ENCODE measurements at places on chromosomes 5 and 9. TPM values are rescaled to one million over a fixed set of nuclear protein-coding genes. Genes with fewer than 3 reads are reported as not detected.

AGTPBP1 gene
- 85.2 TPM for total RNA-seq

FBXL7 gene
- not detected for total RNA-seq

PTGR1 gene
- total RNA-seq, result 2.4 TPM

F2RL2 gene
- total RNA-seq, result 260 TPM

LYRM7 gene
- 5.2 TPM for total RNA-seq

TEX48 gene
- not detected for total RNA-seq

DRD1 gene
- not detected for total RNA-seq

SH3TC2 gene
- not detected for total RNA-seq

DCAF12 gene
- total RNA-seq, result 50.6 TPM

CTNNAL1 gene
- 95.8 TPM for total RNA-seq

ST6GALNAC6 gene
- total RNA-seq, result 73.0 TPM

ANKRD55 gene
- not detected for total RNA-seq

FOXD4L4 gene
- not detected for total RNA-seq

PRRX2 gene
- total RNA-seq, result not detected

MIGA2 gene
- total RNA-seq, result 20.5 TPM

CDH12 gene
- total RNA-seq, result not detected

CKMT2 gene
- total RNA-seq, result not detected

C5orf52 gene
- total RNA-seq, result not detected

HTR4 gene
- not detected for total RNA-seq

MYMK gene
- total RNA-seq, result not detected

SPOCK1 gene
- not detected for total RNA-seq

PTAR1 gene
- total RNA-seq, result 17.9 TPM

FOXD1 gene
- 11.8 TPM for total RNA-seq

KIF27 gene
- 2.3 TPM for total RNA-seq

SLC4A9 gene
- total RNA-seq, result not detected

IFNA21 gene
- not detected for total RNA-seq

ZBED3 gene
- 10.9 TPM for total RNA-seq

HRCT1 gene
- not detected for total RNA-seq

CEP120 gene
- 24.0 TPM for total RNA-seq

ADAMTS13 gene
- 1.4 TPM for total RNA-seq

IFNA13 gene
- total RNA-seq, result not detected

TLX3 gene
- not detected for total RNA-seq

RARS1 gene
- total RNA-seq, result 171 TPM

MARCHF11 gene
- not detected for total RNA-seq
